ENCODE measurements at places on chromosomes 11 and 22.

- DNase-seq = no peak
Observed at GRCh38 chr22:42069801-42070516, 653 bp downstream of the NAGA start.

GRCh38 chr11:73267906-73268540 is 4.1 kb upstream of the P2RY6 start:
- no peak for DNase-seq

GRCh38 chr11:10304495-10305261 is at the start of gene ADM:
ADM (plus strand) TSS chr11:10305073; CDS start chr11:10305701, 628 bp downstream.
- DNase-seq = peak; percentile 67

DNA sequence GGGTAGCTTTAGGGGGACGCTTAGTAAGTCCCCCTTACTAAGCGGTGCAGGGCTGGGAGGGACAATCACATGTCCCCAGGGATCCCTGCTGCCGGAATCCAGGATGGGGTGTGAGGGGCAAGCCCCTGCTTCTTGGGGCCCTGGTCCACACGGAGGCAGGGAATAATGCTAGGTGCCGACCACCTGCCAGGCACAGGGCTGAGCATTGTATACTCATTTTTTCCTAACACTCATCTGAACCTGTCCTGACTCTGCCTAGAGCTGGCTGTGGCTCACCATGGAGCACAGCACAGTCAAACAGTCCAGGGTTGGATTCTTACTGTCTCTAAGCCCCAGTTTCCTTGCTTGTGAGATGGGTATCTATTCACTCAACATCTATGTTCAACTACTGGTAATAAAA is 1.4 kb upstream of the LTBP3 start:
- DNase-seq = no peak

- DNase-seq = no peak
Observed at GRCh38 chr11:110526323-110526722, 96.6 kb downstream of the FDX1 start.

DNA sequence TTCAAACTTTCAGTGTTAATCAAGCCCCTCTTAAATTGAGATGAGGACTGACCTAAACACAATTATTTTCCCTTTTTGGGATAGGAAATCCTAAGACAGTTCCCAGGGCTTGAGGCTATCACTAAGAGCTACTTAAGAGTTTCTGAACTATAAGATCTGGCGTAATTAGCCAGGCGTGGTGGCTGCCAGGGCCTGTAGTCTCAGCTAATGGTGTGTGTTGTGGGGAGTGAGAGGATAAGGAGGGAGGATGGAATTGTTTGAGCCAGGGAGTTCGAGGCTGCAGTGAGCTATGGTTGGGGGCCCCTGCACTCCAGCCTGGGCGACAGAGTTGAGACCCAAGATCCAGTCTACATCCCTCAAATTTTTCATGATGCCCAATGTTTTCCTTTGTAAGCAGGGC is 23.5 kb upstream of the EXPH5 start:
- no peak for DNase-seq

- no peak for DNase-seq
Observed at GRCh38 chr11:128776069-128776423, 82.2 kb downstream of the FLI1 start.

- DNase-seq = no peak
Observed at GRCh38 chr11:133133050-133133449, 399.3 kb downstream of the OPCML start.

DNA sequence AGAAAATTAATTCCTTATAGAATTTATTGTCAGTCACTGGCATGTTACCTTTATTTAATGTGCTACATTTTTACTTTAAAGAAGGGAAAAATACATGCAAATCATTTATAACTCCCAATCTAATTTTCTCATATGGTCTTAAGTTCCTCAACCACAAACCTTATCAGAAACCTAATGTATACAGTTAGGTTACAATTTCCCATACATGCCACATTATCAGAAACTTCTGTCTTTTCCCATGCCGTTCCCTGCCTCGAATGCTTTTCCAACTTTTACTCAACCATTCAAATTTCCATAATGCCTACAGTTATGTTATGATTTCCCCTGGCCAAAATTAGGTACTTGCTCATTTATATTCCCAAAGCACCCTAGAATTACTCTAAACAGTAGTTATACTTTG is 13.5 kb downstream of the RSF1 start:
- DNase-seq = no peak

DNA sequence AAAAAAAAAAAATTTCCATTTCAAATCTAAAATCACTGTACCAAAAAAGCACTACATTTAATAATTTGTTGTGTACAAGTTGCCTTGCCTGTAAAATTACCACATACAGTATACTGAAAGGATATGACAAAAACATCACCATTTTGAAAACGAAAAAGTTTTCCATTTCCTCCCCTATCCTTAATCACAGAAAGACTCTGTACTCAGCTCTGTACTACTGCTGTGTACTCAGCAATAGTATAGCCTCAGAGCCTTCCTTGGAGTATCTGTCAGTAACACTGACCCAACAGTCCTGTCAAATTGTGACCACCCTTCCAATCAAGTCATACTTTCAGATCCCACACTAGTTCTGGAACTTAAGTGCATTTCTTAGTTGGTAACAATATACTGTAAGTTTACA is 48.0 kb downstream of the CELF1 start:
- no peak for DNase-seq

- DNase-seq = no peak
Observed at GRCh38 chr11:75035256-75035655, 46.5 kb downstream of the NEU3 start.

DNA sequence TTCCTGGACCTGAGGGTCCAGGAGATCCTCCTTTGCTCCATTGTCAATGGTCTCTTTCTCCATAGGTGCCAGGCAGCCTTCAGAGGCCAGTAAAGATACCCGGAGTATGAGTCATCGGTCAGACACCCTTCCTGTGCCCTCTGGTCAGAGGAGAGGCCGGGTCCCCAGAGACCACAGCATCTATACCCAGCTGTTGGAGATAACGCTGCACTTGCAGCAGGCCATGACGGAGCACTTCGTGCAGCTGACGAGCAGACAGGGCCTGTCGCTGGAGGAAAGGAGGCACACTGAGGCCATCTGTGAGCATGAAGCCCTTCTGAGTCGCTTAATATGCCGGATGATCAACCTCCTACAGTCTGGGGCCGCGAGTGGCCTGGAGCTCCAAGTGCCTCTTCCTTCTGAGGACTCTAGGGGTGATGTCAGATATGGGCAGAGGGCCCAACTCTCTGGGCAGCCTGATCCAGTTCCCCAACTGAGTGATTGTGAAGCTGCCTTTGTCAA is at the start of gene ACCSL:
ACCSL (plus strand) TSS at position 51 of the 501 bp plus-strand sequence; CDS start at position 107, 56 bp downstream.
- no peak for DNase-seq

DNA sequence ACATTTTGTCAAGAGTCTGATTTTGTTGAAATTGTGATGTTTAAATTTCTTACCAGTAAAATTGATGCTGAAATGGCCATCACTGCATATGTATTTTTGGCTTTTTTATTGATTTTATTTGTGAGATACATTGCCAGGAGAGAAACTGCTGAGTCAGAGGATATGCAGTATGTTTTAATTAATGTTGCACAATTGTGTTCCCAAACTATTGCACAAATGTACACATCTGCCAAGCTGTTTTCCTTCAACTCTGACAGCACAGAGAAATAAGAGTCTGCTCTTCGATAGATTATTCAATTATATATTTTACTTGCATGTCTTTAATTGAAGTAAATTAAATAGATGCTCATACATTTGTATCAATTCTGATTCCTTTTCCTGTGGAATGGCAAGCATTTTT is 640.2 kb upstream of the LUZP2 start:
- no peak for DNase-seq

Measured in brain (organoid and tissue), 16 donors.